Thymus (tissue), 14 donors: ENCODE measurements at places on chromosomes 1 and 21. TPM values are rescaled to one million over a fixed set of nuclear protein-coding genes. Genes with fewer than 3 reads are reported as not detected.

GRCh38 chr1:173903827-173904531 is 13.1 kb downstream of the SERPINC1 start:
- DNase-seq: no peak

The SLAMF9 gene
- 0.09 TPM for total RNA-seq

The PTPN14 gene
- 1.3 TPM for total RNA-seq

The SLC2A5 gene
- total RNA-seq: 1.5 TPM

- peak; percentile 62 for DNase-seq
Observed at GRCh38 chr1:113930499-113931161, 1.5 kb downstream of the HIPK1 start.

DNA sequence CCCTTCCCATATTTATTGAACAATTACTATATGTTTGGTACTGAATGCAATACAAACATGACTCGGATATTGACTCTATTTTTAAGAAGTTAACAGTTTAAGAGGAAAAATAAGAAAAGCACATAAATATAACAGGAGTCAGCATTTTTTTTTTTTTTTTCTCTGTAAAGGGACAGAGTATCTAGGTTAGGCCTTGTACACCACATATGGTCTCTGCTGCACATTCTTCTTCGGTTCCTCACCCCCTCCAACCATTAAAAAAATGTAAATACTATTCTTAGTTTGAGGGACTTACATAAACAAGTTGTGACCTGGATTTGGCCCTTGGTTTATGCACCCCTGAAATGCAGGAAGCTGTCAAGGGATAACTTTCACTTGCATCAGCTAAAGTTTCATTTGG is 40.4 kb downstream of the PHC2 start:
- DNase-seq: no peak

The OR2G6 gene
- total RNA-seq: not detected

DNA sequence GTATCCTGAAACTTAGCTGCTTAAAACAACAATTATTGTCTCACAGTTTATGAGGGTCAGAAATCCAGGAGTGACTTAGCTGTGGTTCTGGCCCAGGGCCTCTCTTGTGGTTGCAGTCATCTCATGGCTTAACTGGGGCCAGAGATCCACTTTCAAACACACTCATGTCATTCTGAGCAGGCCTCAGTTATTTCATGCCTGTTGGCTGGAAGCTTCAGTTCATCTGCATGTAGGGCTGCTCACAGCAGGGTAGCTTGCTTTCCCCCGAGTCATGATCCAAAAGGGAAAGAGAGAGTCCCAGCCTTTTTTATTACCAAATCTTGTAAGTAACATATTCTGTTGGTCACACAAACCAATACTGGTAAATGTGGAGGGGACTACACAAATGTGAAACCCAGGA is 96.6 kb upstream of the B3GALT2 start:
- no peak for DNase-seq

The HIVEP3 gene
- total RNA-seq: 6.7 TPM

DNA sequence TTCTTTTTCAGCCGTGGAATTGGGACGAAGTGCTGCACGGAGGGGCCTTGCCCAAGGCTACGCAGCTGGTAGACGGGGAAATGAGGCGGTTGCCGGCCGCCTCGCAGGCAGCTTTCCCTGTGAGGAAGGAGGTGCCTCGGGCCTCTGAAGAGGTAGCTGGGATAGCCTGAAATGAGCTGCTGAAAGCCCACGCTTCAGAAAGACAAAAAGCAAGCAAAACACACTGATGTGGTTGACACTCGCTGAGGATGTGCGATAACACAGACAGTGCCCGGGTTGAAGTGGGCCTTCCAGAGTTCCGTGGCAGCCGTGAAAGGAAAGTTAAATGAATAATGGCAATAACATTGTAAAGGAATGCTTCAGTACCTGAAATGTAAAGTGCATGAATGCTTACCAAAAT is 47.2 kb downstream of the S1PR1 start:
- DNase-seq: no peak

The C8A gene
- total RNA-seq: under 0.01 TPM

The LCE1F gene
- total RNA-seq: not detected

DNA sequence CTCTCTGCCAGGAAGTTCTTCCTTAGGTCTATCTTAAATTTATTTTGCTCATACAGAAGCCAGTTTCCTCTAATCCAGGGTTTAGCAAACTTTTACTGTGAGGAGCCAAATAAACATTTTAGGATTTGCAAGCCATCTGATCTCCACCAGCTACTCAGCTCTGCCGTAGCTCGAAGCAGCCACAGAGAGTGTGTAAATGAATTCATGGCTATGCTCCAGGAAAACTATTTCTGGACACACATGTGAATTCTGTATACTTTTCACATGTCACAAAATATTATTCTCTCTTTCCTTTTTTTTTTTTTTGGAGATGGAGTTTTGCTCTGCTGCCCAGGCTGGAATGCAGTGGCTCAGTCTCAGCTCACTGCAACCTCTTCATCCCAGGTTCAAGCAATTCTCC is 13.4 kb upstream of the AGTRAP start:
- no peak for DNase-seq

The KRTAP11-1 gene
- 0.09 TPM for total RNA-seq

- no peak for DNase-seq
Observed at GRCh38 chr1:59410457-59410856, 113.6 kb downstream of the FGGY start.

The CCDC30 gene
- total RNA-seq: 1.9 TPM

- no peak for DNase-seq
Observed at GRCh38 chr1:221913351-221913892, 171.5 kb upstream of the DUSP10 start.
